ENCODE measurements at places on chromosomes 11 and 22.
A peak's percentile ranks its signal among the peaks of the same experiment; 100 is the strongest.

DNA sequence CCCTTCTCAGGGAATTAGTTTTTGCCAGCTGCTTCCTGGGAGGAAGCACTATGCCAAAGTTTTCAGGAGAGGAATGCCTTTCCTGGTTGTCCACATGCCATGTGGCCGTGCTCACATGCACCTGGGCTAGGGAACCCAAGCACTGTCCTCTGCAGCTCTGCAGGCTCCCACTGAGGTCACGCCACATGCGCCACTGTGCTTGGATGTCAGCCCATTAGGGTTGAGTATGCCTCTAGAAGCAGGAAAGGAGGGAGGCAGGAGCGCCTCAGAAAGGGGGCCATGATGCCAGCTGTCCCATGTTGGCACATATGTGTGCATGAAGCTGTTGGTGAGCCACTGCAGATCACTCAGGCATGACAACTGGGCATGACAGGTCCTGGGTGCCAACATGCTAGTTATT, 81.6 kb upstream of the SUSD2 start:
- DNase-seq, result no peak

DNA sequence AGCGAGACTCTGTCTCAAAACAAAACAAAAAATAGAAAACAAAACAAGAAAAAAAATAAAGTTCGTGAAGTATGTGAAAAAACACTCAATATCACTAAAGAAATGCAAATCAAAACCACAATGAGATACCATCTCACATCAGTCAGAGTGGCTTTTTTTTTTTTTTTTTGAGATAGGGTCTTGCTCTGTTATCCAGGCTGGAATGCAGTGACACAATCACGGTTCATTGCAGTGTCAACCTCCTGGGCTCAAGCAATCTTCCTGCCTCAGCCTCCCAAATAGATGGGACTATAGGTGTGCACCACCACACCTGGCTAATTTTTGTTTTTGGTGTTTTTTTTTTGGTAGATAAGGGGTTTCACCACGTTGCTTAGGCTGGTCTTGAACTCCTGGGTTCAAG, 37.5 kb downstream of the ATG16L2 start:
- DNase-seq, result no peak

GRCh38 chr11:44986315-44986714, 35.6 kb upstream of the TP53I11 start:
- DNase-seq, result no peak

- no peak for DNase-seq
Observed at GRCh38 chr11:134433806-134434205, 21.8 kb upstream of the B3GAT1 start.

- no peak for DNase-seq
Observed at GRCh38 chr22:32328306-32329201, 29.1 kb upstream of the RFPL3 start.

DNA sequence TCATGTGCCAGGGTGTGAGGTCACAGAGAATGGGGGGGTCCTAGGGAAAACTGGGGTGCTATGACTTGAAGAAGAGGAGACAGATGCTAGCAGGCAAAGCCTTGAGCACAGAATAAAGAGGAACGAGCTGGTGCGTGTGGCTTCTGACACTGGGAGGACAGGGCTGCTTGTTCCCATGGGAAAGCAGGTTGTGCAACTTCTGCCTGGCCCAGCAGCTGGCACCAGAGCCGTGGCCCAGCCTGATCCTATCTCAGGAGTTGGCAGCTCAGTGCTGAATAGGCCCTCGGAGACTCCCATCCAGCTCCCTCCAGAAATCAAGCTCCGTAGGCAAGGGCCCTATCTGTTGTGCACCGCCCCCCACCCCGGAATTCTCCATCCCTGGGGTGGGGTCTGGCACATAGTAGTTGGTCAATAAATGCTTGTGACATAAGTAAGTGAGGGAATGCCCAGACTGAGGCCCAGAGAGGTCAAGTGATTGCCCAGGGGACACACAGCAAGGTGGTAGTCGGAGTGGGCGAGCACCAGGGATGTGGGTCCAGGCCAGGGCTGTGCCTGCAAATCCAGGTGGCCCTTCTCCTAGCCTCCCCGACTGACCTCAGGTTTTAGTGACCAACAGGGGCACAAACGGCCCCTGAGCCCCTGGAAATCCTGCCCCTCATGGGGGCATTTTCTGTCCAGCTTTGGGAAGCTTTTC, 19.5 kb upstream of the FADD start:
- no peak for DNase-seq

GRCh38 chr22:36733271-36733670, 29.7 kb upstream of the CACNG2 start:
- no peak for DNase-seq

GRCh38 chr22:25057013-25057881, 104.7 kb downstream of the KIAA1671 start:
- peak; percentile 55 for DNase-seq

- no peak for DNase-seq
Observed at GRCh38 chr11:95229199-95229992, 1.6 kb downstream of the SESN3 start.

GRCh38 chr11:26188554-26188953, 143.4 kb upstream of the ANO3 start:
- DNase-seq, result no peak

GRCh38 chr11:43269254-43269918, 42.4 kb upstream of the API5 start:
- no peak for DNase-seq

- DNase-seq, result peak; percentile 18
Observed at GRCh38 chr11:67489885-67490726, 7.3 kb downstream of the AIP start.

DNA sequence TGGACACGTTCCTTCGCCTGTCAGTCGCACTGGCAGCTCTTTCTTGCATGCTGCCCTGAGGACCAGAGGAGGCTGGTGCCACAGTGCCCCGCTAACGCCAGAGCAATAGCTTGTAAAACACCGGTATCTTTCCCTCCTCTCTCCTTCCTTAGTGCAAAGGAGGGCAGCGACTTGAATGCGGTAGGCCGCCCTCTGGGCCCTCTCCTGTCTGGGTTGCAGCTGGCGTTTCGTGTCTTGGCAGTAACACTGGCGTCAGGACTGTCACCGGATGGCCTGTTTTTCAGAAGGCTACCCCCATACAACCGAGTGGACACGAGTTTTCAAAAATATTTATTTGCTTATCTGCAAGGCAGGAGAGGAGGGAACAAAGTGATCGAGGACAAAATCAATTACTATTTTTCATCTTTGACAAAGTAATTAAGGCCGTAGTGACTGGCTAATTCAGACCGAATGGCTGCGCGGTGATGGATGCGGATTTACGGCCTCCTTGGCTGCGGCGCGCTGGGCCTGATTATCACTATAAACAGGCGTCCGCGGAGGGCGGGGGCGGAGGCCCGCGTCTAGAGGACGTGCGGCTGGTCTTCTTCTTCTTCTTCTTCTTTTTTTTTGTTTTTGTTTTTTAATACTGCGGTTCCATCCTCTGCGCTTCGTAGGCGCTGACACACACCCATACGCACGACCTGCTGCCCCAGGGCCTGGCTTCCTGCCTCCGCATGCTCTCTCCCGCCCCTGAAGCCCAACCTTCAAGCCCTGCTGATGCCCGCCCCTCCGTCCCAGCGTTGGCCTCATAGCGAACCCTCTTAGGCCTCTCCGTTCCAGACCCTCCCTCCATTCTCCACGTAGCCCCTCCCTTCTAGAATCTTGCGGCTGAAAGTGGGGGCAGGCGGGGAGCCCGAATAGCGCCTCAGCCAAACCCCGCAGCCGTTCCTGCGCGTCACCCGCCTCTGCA, 2.9 kb upstream of the SLC6A5 start:
- no peak for DNase-seq

DNA sequence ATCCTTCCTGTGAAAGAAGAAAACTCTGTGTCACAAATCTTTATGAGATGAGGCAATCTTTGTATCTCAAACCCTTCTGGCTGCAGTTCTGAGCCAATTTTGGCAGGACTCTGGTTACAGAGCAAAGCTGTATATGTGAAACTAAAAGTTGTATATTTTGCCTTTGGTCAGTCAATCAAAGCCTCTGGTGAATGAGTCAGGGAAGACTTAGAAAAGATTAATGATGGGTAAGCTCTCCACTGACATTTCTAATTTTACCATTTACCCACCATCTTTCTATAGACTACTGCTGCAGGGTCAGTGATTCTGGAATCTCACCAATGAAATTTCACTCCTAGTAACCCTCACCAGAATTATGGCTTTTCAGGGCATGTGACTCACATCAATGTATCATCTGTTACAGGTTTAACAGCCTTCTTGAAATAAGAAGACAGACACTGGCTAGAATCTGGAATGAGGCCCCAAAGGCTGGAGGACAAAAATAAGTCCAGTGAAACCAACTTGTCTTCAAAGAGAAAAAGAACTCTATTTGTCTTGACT, 43.3 kb downstream of the USP35 start:
- DNase-seq, result no peak

DNA sequence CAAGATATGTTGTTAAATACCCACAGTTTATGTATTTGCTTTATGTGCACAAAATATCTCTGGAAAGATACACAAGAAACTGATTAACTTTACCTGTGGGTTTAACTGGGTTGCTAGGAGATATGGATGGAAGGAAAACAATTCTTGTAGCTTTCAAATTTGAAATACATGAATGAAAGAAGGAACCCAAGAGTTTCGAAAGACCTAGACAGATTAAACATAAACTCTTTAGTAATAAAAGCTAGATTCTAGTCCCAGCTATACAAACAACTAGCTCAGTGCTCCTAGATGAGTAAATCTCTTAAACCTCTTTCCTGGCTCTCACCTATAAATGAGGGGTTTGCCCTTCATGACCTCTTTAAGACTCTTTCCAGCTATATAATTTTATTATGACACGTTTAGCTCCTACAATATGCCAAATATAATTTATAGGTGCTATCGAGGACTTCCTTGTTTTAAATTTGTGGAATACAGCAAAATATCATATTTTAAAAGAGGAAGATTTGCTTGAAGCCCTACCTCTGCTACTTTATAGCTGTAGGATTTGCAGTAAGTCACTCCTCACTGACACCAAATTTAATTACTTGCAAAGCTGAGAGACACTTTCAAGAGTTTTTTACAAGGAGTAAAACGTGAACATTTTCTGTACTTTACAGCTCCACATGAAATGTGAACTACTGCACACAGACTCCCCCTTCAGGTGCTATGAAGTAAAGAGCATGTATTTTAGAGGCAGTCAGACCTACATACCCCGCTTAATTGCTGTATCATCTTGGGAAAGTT, 50.7 kb downstream of the RRAS2 start:
- no peak for DNase-seq

- no peak for DNase-seq
Observed at GRCh38 chr11:1772270-1773130, 8.8 kb upstream of the CTSD start.
